HS-27A (cell line): ENCODE measurements at places on chromosomes 1 and 21.

GRCh38 chr1:112614460-112615065 lies 4.4 kb downstream of the ST7L start:
- DNase-seq = no peak

GRCh38 chr1:59375321-59376220 lies 78.7 kb downstream of the FGGY start:
- DNase-seq = peak; percentile 98

GRCh38 chr21:40282912-40283886 lies 416.0 kb downstream of the PCP4 start:
- DNase-seq = no peak

DNA sequence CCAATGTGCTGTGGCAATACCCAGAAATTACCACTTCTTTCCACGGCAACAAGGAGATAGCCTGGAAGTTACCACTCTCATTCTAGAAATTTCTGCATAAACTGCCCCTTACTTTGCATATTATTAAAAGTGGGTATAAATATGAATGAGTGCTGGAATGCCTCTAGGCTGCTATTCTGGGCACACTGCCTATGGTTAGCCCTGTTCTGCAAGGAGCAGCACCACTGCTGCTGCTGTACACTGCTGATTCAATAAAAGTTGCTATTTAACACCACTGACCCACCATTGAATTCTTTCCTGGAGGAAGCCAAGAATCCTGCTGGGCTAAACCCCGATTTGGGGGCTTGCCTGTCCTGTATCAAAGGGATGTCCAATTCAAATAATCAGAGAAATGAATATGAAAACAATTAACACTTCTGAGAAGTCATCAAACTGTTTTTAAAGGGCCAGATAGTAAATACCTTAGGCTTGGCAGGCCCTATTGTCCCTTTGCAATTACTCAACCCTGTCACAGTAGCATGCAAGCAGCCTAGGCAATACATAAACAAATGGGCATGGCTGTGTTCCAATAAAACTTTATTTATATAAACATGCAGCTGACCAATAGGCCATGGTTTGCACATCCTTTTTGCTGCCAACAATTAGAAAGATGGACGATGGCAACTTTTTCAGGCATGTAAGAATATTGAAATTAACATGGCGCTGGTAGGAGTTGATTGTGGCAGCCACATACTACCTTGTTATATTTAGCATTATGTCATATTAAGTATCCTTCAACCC lies 369.4 kb upstream of the B3GALT2 start:
- DNase-seq = no peak

GRCh38 chr1:109884242-109884891 lies 26.3 kb upstream of the CSF1 start:
- no peak for DNase-seq

DNA sequence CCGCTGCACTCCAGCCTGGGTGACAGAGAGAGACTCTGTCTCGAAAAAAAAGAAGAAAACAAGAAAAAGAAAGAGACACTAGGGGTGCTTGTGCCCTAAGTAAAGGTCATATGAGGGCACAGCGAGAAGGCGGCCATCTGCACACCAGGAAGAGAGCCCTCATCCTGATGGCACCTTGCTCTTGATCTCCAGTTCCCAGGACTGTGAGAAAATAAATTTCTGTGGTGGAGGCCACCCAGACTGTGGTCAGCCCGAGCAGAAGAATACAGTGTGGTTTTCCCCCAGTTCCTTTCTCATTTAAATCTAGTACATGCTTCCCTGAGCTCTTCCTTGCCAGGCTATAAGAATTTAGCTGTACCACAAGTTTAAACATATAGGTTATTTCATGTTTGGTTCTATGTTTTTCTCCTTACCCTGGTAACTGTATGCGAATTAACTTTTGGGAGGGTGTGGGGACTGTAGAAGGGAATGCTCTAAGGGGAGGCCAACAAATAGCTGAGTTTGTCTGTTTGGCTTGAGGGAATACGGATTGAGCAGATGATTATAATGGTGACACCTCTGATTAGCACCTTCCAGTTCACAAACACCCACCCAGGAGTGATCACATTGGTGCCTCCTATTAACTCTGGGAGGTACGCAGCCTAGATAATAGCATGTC lies 119.6 kb upstream of the ERRFI1 start:
- DNase-seq = no peak

GRCh38 chr1:46399307-46399706 lies 5.2 kb downstream of the FAAH start:
- DNase-seq = no peak
